NCI-H187 (cell line): ENCODE measurements at places on chromosomes 6 and 20.

DNA sequence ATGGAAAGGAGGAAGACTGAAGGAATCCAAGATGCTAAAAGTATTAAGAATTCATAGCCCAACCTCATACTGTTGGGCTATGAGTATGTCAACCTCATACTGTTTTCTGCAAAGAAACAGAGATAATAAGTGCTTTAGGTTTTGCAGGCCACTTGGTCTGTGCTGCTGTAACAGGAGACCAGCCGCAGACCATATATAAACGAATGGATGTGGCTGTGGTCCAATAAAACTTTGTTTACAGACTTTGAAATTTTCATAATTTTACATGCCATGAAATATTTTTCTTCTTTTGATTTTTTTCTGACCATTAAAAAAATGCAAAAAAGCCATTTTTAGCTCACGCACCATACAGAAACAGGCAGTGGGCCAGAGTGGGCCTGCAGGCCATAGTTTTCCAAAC lies 13.7 kb upstream of the THBD start:
- DNase-seq: no peak

DNA sequence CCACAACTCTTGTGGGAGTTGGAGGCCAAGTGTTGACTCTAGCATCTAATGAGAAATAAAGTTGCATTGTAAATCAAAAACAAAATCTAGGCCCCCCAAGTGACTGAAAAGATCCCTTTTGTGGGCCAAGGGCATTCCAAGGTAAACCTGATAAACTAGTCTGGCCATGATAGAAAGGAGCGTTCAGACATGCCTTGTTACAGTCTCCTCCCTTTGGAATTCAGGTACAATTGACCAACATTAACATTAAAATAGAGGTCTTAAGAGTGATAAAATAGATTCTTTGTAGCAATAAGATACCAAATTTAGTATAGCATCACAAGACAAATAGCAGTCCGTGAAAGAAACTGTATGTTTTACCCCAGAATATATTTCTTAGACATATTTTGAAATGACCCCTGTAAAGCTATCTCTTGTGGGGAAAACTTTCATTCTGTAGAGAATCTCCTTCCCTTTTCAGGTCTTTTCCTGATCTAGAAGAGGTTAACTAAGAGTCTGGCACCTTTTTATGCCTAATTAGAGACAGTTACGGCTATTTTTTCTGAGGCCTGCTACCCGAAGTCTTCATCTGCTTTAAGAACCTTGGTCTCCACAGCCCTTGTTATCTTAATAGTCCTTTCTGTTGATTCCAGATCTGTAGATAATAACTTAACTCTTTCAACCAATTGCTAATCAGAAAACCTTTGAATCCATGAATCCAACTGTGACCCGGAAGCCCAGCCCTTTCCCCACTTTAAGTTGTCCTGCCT lies 495.4 kb upstream of the MMS22L start:
- no peak for DNase-seq

DNA sequence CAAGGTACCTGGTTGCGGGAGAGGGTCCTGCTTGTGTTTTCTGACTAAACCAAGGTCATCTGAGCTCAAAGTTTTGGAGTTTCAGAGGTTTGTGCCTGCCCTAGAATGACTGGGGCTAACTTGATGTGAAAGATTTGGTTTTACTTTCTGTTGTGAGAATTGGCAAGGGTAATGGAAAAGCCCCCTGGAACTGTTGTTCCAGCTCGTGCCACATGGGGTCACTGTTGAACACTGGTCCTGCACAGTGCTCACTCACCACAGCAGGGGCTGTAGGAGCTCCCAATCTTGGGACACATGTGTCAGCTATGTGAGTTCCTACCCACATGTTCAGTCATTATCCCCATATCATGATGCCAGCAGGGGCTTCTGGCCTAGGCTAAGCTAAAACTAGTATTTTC lies 6.5 kb downstream of the TGM6 start:
- DNase-seq: peak; percentile 7

DNA sequence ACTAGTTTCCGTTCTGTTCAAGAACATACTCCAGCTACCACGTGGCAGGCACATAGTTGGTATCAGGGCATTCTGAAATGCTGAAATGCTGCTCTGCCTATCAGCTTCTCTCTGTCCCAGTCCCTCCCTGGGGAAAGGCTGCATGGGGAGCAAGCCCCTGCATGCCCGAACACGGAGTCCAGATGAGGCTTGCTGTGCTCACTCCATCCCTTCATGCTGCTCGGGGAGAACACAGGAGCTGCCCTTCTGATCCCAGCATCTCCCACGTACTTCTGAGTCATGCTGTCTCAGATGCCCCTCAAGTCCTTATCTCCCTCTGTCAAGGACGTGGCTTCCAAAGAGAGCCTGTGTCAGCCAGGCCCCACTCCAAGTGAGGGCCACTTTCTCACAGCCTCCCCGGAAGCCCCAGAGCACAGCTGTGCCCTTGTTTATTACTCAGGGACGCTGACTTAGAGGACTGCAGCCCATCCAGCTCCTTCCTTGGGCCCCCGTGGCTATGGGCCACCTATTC lies 29.4 kb downstream of the THBS2 start:
- DNase-seq: no peak

DNA sequence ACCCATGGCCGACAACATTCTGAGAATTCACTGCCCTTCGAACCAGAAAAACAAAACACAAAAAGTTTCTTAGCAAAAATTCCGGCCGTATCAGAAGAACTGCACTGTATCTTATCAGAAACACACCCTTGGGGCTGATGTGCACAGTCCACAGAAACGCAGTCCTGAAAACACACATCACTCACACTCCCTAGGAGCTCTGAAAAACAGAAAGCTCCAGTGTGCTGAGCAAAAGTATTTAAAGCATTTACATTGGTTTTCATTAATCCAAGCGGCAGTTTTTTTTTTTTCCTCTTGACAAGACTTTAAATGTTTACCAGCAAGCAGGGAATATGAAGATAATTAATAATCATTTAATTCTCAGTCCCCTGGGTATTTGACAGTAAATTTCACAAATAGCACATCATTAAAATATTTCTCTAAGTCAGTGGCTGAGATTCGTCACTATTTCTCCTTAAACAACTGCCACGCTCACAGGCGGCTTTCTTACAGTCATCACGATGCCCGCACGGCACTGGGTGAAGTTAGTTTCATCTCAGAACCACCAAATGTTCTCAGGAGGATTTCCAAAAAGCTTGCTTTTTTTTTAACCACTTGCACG lies 13.3 kb downstream of the NFATC2 start:
- DNase-seq: no peak

- DNase-seq: no peak
Observed at GRCh38 chr6:82976179-82976578, 89.5 kb downstream of the UBE3D start.
